Stimulated activated CD8-positive, alpha-beta memory T cell treated with anti-CD3 and anti-CD28 coated beads, Interleukin-7, amount 100 ng/mL, for 24 hours (primary cell): ENCODE measurements at places on chromosomes 2 and 18.

DNA sequence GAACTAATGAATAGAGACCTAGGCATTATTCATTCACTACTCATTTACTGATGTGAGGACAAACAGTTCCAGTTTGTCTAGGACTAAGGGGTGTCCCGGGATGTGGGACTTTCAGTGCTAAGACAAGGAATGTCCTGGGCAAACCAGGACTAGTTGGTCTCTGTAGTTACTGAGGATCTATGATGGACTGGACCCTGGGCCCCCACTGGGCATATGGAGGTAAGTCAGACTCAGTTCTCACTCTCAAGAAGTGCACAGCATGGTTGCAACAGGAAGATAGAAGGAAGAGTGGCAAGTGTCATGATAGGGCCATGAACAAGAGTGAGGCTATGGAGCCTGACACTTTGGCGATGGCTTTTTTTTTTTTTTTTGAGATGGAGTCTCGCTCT, 128.2 kb downstream of the MYCN start:
- no peak for DNase-seq

DNA sequence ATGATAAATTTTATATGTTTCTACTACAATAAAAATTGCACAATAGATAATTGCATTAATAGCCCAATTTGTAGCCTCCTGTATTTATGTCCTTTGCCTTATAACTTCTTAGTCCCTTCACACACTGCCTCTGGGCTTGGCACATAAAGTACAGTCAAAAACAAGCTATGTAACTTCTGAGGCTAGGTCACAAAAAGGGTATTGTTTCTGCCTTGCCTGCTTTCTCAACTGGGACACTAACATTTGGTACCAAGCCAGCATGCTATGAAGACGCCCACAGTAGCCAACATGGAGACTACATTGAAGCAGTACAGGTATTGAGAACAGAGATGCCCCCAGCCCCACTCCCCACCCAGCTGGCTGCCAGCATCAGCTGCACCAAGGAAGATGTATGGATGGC, 5.4 kb upstream of the SLC3A1 start:
- no peak for DNase-seq

- no peak for DNase-seq
Measured at GRCh38 chr2:215619022-215619958, 183.4 kb upstream of the FN1 start.

- no peak for DNase-seq
Measured at GRCh38 chr2:136107051-136108033, 10.6 kb downstream of the CXCR4 start.

GRCh38 chr2:158199928-158200650, 98.4 kb downstream of the UPP2 start:
- DNase-seq, result no peak

DNA sequence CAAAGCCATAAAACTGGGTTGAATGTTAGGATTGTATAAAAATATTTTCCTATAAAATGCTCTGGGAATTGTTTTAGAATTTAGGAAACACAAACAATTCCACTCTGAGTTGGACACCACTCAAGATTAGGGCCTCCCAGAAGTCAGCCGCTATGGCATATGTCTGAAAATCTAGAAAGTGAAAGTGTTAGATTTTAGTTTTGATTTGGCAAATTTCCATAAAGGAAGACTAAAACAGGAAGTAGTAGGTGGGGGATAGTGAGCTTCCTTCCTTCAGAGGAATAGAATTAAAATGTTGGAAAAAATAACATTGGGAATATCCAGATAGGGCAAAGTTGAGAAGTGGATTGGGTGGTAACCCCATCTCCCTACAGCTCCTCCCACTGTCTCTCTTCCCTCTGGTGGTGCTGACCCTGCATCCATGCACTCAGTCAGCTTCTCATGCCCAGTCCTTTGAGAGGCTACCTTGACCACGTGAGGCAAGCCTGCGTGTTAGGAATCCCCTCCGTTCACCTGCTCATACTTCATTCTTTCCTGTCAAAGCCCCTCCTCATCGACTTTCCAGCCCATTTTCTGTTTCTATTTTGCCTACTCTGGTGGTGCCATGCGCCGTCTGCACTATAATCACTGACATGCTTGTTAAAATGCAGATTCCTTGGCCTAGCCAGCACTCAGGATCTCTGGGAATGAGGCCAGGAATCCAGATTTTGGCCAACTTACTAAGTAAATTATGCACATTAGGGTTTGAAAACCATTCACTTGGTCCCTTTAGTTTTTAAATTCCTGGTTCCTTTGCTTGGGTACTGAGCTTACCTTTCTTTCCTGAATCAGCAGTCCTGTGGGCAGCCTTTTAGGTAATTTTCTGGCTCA, 83.5 kb downstream of the POLE4 start:
- DNase-seq, result no peak

DNA sequence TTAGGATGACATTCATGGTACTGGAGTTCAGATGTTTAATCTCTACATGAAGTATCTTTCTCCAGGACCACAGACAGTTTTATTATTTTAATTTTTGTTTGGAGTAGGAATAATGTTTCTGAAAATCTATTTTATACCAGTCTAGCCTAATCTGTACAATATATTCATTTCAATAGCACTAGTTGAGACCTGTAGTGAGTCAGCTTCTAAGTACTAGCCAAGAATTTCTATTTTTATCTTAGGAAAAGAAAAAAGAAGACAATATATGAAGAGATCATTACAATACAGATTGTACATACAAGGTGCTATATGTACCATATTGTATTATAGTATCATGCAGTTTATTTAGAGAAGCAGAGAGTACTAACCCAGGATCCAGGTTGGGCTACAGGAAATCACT, 826.9 kb upstream of the PIK3C3 start:
- DNase-seq, result no peak

DNA sequence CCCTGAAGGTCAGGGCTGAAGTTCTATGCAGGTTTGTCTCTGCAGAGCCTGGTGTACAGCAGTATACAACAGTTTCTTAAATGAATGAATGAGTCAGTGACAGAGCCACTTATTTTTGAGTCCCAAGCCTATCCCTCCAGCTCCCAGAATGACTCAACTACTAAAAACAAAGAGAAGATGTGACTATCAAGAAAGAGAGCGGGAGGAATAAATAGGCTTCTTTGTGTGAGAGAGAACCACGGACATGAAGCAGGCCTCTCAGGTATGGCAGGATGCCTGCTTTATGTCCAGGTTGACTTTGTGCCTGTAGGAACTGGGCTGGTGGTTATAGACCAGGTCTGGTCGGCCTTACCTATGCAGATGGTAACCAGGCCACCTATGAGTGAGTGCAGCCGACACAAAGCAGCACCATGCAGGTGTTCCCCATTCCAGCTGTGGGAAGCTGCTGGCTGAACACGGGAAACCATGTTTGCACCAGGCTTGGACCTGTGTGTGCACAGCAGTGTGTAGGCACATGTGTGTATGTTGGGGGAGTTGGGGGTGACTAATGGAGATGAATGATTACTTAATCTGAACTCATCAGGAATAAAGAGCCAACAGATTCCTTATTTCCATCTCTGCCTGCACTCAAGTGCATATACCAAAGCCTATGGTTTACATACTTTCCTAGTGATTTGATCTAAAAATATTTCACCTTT, 171.0 kb downstream of the OSR1 start:
- DNase-seq, result no peak

DNA sequence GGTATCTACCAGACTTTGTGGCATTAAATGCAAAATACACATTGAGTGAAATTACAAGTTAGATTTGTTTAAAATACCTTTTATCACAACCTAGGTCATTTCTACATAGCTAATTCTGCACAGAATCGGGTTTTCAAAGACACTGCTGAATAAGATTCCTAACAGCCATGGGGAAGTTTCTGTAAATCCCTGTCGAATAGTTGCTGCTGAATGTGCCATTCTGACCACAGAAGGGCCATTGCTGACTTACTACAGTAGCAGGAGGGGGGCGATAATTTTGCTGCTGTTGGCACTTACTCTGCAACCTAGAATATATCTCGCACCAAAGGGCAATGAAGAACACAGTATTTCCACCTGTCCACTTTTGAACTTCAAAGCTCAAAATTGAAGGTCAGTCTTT, 232.8 kb downstream of the TCF4 start:
- DNase-seq, result no peak

DNA sequence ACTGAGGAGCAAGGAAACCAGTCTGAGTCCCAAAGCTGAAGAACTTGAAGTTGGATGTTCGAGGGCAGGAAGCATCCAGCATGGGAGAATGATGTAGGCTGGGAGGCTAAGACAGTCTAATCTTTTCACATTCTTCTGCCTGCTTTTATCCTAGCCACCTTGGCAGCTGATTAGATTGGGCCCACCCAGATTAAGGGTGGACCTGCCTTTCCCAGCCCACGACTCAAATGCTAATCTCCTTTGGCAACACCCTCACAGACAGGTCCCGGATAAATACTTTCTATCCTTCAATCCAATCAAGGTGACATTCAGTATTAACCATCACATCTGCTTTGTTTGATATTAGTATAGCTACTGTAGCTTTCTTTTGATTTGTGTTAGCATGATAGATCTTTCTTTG, 27.1 kb downstream of the VRK2 start:
- no peak for DNase-seq

- no peak for DNase-seq
Measured at GRCh38 chr2:205714058-205714776, 31.9 kb downstream of the NRP2 start.

DNA sequence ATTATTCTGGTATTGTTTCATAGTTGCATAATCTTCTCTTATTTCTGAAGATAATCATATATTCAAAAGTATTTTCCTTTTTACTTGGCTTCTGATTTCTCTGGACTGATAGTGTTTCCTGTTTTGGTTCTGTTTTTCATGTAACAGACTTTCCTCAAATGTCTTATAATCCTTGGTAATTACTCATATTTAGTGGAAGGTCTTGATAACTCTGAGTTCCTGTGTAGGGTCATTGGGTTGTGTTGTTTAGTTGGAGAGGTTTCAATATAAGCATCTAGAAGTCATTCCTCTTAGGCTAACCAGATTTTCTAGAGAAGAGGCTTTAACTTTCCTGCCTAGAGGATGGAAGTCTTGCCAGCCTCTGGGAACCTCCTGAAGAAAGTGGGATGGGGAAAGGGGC, 23.8 kb downstream of the MFSD6 start:
- DNase-seq, result no peak
